GF-D8 (cell line): ENCODE measurements at places on chromosomes 5 and 9.

DNA sequence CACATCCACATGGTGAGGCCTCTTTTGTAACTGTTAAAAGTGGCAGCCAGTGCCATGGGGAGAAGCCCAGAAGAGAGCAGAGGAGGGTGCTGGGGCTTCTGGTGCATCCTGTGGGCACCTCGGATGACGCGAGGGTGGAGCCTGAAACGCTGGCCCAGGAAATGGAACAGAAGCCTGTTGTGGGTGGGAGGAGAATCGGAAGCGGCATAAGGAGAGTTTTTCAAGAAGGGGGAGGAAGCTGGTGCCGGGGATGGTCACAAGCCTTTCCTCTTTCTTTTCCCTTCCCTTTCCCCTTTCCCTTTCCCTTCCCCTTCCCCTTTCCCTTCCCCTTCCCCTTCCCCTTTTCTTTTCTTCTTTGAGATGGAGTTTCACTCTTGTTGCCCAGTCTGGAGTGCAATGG lies 12.9 kb downstream of the ANKRD33B start:
- DNase-seq, result no peak

GRCh38 chr9:75636427-75637045 lies 253.9 kb upstream of the PCSK5 start:
- no peak for DNase-seq

DNA sequence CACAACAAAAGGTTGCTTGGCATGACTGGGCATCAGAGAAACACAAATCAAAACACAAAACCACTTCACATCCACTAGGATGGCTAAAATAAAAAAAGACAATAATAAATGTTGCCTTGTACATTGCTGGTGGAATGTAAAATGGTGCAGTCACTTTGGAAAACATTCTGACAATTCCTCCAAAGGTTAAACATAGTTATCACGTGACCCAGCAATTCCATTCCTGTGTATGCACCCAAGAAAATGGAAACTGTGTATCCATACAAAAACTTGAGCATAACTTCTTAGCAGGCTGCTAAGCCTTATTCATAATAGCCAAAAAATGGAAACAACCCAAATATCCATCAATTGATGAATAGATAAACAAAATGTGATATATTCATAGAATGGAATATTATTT lies 10.2 kb upstream of the SLC46A2 start:
- no peak for DNase-seq

DNA sequence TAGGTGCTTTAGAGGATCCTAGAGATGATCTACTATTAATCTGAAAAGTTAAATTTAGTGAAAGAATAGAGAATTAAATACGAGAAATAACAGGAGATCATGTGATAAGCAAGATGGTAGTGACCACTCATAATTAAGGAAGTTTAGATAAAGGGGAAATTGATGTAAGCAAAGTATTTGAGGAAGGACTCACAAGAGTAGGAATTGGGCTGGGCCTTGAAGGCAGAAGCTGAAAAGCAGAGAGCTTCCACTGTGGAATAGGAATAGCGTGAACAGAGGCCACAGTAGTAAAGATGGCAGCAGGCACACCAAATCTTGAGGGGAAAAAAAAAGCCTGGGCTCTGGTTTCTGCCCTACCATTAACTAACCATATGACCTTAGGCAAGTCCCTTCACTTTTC lies 38.0 kb downstream of the KIF24 start:
- no peak for DNase-seq

GRCh38 chr9:99826579-99826978 lies 4.9 kb downstream of the NR4A3 start:
- DNase-seq, result no peak

DNA sequence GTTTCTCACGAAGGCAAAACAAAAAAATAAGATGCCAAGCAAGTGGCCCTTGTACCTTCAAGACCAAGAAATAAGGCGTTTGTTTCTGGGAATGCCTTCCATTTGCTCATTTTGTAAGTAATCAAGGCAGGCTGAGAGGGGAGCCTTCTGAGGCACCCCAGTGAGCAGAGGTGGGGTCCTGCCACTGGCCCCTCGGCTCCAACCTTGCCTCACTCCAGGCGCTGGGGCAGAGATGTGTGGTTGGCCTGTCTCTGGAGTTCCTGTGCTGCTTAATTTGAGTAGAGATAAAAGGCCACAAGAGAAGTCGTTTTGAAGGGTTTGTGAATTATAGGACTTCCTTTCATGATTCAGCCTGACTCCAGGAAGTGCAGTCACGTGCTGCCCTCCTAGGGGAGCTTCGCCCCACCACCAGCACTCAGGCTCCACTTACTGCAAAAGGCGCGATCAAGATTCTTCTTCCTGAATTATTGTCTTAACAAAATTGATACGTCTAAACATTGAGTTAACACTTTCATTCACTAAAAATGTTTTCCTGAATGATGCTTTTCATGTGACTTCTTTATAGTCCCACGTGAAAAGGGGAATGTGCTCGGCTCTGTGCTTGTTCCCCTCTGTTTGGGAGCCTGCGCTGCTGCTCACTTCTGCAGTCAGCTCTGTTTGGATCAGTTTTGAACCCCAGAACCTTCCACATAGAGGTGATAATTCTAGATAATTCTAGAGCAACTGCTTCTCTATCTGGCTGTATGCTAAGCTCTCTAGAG lies 13.7 kb downstream of the SYK start:
- DNase-seq, result peak; percentile 80

DNA sequence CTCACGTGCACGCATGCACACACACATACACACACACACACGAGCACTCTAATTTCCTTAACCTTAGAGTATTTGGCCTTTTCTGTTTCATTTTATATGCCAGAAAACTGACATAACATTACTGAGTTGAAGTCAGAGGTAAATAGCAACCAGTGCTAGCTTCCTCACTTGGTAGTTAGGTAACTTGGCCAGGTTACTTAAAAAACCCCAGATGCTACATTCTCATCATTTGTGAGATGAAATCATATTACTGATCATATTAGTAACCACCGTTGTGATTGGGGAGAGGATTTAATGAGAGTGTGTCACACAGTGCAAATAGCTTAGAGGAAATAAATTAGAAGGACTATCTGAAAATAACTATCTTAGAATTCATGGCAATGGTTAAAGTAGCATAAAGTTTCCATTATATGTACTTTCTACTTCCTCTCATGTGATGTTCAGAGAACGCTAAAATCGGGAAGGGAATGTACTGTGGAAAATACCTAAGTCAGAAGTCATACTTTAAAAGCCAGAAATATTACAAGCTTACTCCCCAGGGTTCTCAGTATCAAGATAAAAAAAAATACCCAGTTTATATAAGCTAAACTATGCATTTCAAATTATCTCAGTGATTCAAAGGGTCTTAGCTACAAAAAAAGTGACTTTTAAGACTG lies 120.5 kb downstream of the TUSC1 start:
- no peak for DNase-seq

DNA sequence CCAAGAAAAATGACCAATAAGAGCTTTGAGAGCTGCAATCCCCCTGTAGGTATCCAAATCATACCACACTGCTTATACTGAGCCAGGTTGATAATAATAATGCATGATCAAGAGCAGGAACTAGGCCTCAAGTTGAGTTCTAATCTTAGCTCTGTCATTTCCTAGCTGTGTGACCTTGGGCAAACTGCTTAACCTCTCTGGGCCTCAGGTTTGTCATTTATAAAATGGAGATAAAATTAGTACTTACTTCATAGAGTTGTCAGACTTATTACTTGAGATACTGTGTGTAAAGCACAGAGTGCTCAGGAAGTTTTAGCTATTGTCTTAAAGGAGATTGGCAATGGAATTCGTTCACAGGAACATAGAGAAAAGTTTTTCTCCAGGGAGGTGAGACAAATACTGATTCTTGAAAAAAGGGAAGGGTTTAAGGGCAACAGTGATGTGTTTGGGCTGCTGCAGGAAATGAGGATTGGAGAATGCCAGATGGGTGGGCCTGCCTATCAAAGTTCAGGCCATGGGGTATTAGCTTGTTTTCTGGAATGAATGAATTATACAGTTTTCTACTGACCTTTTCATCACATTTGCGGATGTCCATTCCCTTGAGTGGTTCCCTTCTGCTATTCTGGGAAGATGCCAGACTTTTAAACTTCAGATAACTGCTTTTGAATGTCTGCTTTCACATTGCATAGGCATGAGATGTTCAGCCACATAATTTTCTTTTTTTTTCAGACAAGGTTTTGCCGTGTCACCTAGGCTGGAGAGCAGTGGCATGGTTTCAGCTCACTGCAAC lies 10.2 kb upstream of the ATP6V0E1 start:
- DNase-seq, result no peak

DNA sequence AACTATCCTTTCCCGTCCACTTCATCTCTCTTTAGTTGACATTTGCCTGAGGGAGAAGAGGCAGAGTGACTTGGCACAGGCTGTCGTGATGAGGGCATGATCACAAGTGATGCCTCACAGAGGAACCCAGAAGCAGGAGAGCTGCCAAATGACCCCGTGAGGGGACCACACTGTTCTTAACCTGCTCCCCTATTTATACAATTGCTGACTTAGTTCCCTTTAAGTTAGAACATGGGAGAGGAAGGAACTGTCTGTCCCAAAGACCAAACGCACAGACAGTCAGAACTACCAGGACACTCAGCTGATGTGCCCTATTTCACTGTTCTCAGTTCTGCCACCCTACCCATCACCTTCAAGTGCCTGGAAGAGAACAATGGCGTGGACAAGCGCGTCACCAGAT lies 73.7 kb downstream of the SLC1A3 start:
- no peak for DNase-seq

DNA sequence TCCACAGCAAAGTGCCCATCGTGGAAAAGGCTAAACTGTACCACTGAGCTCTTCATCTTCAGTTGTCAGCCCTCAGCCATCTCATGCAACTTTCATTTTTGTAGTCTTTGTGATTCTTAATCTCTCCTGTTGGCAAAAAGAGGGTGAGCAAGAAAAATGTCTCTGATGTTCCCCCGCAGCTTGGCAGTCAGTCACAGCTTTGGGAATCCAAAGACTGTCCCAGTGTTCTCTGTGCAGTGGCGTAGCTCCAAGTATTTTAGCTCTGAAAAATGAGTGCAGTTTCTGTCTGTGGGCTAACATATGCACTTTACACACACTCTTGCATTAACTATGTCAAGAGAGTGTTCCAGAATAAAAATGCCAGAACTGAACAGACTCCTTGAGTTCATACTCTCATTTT lies 372.2 kb downstream of the TMEM232 start:
- no peak for DNase-seq

- no peak for DNase-seq
Measured at GRCh38 chr5:59591162-59591561, 302.4 kb downstream of the PDE4D start.

- no peak for DNase-seq
Measured at GRCh38 chr5:52693280-52693679, 94.4 kb upstream of the ITGA1 start.

GRCh38 chr9:100838857-100839256 lies 189.7 kb upstream of the PLPPR1 start:
- DNase-seq, result no peak

GRCh38 chr9:37995348-37995737 lies 73.7 kb downstream of the SHB start:
- DNase-seq, result no peak

DNA sequence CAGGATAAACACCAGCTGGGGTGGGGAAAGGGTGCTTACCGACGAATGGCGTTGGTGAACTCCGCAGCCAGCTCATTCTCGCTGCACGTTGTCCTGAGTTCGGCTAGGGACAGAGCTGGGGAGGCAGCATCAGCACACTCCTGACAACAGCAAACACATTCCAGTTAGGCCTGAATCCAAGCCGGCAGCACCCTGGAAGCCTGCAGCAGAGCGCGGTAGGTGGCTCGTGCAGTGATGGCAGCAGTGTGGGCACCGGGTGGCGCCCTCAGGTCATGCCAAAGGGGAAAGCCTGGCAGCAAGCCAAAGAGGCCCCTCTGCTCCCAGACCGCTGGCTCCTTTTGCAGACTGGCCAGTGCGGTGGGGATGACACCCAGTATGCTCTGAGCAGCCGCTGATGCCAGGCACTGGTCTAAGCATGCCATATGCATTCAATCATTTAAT lies 66.9 kb downstream of the DCP2 start:
- DNase-seq, result no peak

GRCh38 chr9:110065532-110065931 lies 142.4 kb downstream of the C9orf152 start:
- peak; percentile 90 for DNase-seq

DNA sequence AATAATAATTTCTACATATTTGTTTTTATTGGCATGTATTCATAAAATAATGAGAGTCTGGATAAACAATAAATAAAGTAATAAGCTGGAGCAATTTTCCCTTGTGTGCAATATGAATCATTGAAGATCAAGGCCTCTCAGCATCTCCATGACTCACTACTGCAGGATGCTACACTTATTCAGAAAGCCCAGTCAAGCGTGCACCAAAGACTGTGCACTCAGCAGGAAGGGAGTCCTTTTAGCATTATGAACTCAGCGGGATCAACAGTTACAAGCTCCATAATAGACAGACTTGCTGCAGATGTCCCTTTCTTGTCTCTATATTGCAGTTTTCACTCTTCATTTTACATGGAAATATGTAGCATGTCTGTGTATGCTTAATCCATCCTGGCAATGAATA lies 485.3 kb downstream of the CDH9 start:
- no peak for DNase-seq
